ENCODE measurements at places on chromosomes 12 and 14.

GRCh38 chr14:32224737-32225377 is 21.8 kb upstream of the RNU6-8 start:
- peak; percentile 65 for DNase-seq

GRCh38 chr12:48007206-48007605 is 2.9 kb upstream of the COL2A1 start:
- DNase-seq: no peak

GRCh38 chr14:51652168-51653078 is 713 bp downstream of the FRMD6 start:
- no peak for DNase-seq

- DNase-seq: no peak
Measured at GRCh38 chr12:10119066-10119465, 10.9 kb downstream of the CLEC7A start.

GRCh38 chr12:6766651-6767349 is 637 bp downstream of the PTMS start:
- peak; percentile 60 for DNase-seq

- no peak for DNase-seq
Measured at GRCh38 chr12:53419756-53420155, 3.9 kb upstream of the AMHR2 start.

DNA sequence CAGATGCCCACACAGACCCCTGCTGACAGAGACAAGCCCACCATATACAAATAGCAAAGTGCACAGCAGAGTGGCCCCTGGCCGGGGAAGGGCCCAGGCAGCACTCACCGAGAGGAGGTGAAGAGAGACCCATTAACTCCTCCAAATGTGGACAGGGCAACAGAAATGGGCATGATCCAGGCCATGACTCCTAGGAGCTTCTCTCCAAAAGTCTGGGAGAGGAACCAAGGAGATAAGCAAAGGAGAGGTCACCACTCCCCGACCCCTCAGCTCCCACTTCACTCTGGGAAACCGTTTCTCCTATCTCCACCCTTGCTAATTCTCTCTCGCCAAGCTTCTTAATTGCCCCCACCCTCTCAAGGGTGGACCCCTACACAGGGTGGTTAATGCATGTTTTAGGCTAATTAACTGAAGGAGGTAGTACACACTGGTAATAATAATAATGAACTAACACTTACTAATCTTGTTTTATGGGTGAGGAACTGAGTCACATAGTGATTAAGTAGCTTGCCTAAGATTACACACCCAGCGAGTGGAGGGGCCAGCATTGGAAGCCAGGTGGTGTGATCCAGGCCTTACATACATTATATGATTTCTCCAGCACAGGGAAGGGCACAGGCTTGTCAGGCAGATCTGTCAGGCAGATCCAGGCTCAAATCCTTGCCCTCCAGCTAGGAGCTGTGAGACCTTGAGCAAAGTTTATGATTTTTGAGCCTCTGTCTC is 18.9 kb upstream of the CEBPE start:
- no peak for DNase-seq

GRCh38 chr12:108090107-108090899 is 38.8 kb upstream of the WSCD2 start:
- no peak for DNase-seq

- no peak for DNase-seq
Measured at GRCh38 chr12:132129007-132129406, 15.1 kb downstream of the DDX51 start.

DNA sequence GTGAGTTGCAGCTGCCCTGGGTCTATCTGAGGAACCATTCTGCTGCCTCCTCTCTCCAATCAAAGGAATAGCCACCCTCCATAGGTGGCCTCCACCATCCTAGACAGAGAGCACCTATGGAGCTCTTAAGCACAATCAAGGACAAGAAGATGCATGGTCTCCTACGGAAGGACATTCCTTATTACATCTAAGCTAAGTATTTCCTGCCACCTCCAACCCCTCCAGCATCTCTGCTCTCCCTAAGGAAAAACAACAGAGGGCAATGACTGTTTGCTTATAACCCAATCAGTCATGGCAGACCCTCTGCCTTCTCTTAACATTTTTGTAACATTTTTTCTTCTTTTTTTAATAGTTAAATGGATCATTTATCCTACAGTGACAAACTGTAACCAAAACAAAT is 14.8 kb upstream of the OR6J1 start:
- no peak for DNase-seq

DNA sequence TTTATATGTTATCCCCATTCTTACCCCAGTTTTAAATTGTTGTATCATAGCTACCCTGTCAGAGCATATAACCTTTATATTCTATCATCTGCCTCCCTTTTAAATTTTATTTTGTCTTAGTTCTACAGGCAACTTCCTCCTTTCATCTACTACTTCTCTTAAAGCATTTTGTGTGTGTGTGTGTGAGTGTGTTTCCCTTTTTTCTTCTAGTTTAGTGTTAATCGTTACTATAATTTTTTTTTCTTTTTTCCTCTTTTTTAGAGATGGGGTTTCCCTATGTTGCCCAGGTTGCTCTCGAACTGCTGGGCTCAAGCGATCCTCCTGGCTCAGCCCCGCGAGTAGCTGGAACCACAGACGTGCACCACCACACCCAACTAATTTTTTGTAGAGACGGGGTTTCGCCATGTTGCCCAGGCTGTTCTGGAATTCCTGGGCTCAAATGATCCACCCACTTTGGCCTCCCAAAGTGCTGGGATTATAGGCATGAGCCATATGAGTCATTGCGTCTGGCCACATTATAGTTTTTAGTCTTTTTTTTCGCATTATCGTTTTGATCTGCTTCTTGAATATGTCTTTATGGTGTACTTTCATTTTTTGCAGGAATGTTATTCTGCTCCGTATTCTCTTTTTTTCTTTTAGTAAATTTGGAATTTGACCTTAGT is 33.1 kb upstream of the FBXO34 start:
- DNase-seq: no peak

DNA sequence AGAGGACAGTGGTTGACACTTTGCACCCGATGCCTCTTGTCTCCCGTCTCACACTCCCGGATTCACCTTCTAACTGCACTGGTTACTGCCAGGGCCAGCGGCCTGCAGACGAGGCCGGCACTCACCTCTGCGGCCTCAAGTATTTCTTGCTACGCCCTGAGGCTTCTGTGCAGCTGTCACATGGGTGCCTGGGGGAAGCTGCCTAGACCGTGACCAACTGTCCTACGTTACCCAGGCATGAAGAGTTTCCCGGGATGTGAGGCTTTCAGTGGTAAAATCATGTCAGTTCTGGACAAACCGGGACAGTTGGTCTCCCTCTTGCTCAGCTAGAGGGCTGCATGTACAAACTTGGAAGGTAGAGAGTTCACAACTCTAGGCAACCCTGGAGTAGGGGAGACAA is 274.5 kb downstream of the GLT1D1 start:
- DNase-seq: no peak

GRCh38 chr14:26289891-26290486 is 307.8 kb downstream of the NOVA1 start:
- peak; percentile 91 for DNase-seq

DNA sequence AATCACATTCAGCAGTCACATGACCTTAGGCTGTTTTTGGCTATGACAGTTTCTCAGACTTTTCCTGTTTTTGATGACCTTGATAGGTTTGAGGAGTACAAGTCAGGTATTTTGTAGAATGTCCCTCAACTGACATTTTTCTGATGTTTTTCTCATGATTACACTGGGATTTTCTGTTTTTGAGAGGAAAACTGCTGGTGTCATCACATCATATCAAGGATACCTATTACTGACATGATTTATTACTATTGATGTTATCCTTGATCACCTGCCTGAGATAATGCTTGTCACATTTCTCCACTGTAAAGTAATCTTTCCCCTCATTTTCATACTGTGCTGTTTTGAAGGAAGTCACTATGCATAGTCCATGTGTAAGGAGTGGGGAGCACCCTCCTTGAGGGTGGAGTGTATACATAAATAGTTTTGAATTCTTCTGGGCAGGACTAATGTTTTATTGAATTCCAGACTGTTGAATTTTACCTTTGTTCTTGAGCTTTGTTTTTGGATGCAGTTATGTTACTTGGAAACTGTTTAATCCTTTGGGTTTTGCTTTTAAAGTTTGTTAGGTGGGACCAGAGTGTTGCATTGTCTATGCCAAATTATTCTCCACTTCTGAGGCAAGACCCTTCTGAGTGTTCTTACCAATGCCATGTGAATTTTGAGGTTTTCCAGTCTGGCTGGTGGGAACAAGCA is 444.5 kb upstream of the FAR2 start:
- peak; percentile 84 for DNase-seq

DNA sequence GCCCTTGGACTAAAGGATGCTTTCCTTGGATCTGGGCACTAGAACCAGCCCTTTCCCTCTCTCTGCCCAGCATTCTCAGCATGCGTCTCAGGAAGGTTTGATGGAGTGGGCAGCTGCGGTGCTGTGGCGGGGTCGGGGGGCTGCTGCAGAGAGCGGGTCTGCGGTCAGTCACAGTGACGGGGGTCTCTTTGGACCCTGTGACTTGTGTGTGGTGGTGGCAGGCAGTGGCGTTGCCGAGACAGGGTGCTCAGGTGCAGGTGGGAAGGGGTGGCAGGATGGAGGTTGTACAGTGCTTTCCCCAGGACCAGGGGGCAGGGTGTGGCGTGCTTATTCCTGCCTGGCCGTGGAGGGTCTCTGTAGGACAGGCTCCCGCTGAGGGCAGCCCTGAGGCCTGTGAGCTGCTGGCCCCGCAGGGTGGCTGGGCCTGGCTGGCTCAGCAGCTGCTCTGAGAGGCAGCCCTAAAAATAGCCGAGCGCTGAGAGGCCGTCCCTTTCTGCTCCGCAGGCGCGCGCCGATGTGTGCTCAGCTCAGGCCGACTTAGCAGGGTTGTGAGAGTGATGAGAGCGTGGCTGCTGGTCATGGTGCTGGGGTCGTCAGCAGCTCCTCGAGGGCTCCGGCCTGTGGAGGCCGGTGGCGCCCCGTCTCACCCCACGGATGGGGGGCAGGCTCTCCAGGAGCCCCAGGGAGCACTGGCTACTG is 9.7 kb downstream of the PACS2 start:
- DNase-seq: no peak
